ENCODE measurements at places on chromosomes 5 and 9.

GRCh38 chr9:114164191-114164794, 9.0 kb downstream of the COL27A1 start:
- no peak for DNase-seq

DNA sequence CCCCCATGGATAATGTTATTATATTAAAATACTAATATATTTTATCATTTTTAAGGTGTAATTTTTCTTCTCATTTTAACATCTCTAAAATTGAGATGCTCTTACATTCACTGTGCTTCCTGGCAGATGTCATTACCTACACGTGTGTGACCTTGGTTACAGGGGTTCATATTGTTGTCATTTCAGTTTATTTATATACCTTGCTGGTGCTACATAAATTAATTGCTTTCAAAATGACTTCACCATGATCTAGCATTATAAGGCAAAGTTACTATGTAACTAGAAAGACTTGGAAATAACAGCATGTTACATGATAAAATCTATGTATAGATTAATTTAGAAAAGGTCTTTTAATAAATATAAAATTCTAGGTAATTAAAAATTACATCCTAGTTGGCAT, 60.9 kb downstream of the ARHGEF28 start:
- no peak for DNase-seq

GRCh38 chr5:42950116-42950455, 90.0 kb downstream of the ANXA2R start:
- DNase-seq, result no peak

DNA sequence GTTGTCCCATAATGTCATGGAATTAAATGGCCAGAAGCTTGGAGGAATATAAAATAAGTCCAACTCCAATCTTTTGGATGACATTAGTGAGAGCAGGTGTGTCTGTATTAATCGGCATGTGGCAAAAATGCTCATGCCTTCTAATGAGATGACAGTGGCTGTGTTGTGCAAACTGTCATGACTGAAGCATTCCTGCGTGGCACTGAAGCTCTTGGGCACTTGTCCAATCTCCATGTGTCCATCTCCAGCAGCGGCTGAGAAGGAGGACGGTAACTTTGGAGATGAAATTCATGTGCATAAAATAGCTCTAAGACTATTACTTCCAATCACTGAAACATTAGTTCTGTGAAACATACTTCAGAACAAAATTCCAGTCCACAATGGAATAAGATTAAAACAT, 697.5 kb upstream of the GRAMD2B start:
- DNase-seq, result no peak

GRCh38 chr9:123996731-123997421, 14.7 kb upstream of the LHX2 start:
- no peak for DNase-seq
